ENCODE measurements at places on chromosomes 4 and X.

DNA sequence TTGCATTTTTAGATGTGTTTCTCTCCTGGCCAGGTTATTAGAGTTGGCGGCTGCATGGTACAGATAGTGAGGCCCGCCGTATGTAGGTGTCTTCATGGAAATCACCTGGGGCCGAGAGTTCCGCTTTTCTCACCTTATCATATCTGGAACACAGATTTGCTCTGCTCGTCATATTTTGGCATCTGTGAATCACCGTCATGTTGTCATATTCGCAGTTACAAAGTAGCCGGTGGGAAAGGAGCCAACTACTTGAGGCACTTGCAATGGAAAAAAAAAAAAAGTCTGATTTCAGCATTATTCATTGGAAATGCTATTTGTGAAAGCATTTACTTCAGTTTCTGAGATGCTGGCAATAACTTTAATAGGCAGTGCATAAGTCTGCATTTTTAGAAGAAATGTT is 1715.2 kb upstream of the TENM3 start:
- no peak for DNase-seq

DNA sequence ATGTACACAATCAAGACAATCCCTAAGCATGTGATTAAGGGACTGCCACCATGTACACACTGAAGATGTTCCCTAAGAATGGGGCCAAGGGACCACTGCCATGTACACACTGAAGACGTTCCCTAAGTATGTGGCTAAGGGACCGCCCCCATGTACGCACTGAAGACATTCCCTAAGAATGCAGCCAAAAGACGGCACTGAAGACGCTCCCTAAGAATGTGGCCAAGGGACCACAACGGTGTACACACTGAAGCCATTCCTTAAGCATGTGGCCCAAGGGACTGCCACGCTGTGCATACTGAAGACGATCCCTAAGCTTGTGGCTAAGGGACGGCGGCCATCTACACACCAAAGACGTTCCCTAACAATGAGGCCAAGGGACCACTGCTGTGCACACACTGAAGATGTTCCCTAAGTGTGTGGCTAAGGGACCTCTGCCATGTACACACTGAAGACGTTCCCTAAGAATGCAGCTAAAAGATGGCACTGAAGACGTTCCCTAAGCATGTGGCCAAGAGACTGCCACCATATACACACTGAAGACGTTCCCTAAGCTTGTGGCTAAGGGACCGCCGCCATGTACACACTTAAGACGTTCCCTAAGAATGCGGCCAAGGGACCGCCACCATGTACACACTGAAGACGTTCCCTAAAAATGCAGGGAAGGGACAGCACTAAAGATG is 26.4 kb downstream of the DHRSX start:
- DNase-seq: no peak

DNA sequence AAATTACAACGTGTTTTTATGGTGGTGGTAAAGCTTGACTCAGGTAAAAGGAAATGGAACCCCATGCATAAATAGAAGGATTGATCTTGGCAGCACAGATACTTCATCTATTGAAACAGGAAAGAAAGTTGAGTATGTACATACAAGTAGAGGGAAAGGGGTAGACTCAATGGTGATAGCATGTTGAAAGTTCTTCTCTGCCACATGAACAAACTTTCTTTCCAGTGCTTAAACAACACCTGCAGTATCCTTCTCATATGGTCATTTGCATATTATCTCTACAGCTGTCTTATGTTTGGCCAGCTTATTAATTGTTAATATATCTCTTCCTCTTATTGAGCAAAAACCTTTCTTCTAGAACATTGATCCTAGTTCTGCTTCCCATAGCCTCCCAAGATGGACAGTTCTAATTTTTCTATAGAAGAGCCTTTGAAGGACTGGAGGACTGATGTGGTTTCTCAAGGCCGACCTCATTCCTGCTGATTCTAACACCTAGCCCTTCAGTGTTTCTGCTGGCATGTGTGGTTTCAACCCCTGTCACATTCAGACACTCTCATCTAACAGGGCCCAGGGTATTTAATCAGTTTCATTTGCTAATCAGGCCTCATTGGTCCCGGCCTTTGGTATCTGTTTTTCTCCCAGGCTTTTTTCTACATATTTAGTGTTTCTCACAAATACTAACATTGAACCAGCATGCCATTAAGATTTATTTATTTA is 108.1 kb upstream of the SPRY1 start:
- DNase-seq: no peak

GRCh38 chr4:168859888-168860694 is 150.0 kb downstream of the CBR4 start:
- no peak for DNase-seq

- DNase-seq: no peak
Measured at GRCh38 chr4:95610061-95610569, 61.3 kb upstream of the UNC5C start.

DNA sequence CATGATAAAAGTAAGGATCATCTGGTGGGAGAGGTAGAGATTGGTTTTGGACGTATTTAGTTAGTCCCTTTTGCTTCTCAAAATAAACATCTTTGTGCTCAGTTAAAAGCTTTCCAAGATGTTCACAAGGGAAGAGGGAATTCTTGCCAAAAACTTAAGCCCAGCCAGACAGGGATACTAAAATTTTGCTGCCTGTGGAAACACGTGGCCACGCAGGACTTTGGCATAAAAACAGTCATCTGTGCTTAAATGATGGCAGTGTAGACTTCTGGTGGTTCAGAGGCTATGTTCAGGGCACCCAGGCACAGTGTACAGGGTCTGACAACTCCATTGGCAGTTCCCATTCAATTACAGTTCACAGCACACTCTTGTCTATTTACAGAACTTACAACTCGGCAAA is 93.2 kb upstream of the JADE1 start:
- no peak for DNase-seq

DNA sequence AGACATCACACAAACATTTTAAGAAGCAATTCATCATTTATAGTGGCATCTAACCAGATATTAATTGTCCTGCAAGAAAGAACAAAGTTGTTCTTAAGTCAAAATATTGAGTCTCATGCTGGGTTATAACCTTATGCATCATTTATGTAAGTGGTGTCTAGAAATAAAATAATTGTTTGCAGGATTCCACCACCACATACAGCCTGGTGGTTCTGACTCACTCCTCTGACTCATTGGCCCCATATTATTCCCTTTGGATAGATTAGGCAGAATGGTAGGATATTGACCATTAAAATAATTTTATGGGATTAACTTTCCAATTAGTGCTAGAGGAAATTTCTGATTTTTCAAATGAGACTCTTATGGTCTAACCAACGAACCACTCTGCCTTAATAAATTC is 384.5 kb downstream of the GRXCR1 start:
- DNase-seq: no peak

GRCh38 chrX:138771047-138771446 is 59.5 kb upstream of the FGF13 start:
- DNase-seq: no peak

GRCh38 chr4:20883231-20883630 is 183.0 kb downstream of the PACRGL start:
- no peak for DNase-seq

- DNase-seq: no peak
Measured at GRCh38 chr4:150329373-150329772, 251.1 kb downstream of the DCLK2 start.

DNA sequence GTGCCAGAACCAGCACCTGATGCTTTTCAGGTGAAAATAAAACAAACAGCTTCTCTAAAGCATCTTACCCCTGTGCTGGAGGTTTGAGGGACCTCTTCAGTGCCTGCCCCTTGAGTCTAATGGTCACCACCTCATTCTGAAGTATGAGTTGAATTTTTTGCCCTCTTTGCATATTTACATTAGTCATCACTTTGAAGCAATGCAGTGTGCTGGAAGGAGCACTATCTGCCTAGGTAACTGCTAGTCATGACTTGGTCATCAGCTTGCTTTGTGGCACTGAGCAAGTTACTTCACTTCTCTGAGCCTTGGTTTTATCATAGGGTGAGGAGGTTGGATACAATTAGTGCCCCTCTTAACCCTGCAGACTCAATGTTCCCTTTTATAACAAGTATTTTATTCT is 44.9 kb downstream of the SPATA18 start:
- no peak for DNase-seq

DNA sequence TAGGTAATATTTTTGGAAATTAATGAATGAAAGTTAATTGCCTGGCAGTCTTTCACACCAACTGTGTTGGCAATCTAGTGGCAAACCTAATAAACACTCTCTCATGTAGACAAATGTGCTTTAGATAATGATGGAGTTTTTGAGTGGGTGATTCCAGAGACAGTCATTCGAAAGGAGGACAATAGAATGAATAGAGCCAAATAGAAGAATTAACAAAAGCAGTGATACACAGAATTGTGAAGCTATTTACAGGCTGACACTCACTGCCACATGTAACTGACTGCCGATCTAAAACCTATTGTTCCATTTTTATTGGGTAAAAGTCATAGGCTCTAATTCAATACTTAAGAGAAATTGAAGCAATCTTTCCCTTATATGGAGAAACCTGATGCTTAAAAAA is 338.5 kb downstream of the PCDH7 start:
- DNase-seq: no peak

DNA sequence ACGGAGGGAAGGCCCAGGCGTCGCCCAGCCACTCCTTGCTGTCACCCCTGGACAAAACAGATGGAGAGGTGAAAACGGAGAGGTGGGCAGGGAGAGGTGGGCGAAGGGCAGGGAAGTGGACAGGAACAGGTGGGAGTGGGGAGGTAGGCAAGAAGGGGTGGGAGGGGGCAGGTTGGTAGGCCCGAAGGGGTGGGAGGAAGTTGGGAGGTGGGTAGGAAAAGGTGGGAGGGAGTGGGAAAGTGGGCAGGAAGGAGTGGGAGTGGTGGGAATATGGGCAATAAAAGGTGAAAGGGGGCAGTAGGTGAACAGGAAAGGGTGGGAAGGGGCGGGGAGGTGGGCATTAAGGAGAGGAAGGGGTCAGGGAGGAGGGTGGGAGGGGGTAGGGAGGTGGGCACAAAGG is 9.0 kb upstream of the MAGEC1 start:
- no peak for DNase-seq

- DNase-seq: no peak
Measured at GRCh38 chr4:71355971-71356370, 17.2 kb downstream of the SLC4A4 start.

DNA sequence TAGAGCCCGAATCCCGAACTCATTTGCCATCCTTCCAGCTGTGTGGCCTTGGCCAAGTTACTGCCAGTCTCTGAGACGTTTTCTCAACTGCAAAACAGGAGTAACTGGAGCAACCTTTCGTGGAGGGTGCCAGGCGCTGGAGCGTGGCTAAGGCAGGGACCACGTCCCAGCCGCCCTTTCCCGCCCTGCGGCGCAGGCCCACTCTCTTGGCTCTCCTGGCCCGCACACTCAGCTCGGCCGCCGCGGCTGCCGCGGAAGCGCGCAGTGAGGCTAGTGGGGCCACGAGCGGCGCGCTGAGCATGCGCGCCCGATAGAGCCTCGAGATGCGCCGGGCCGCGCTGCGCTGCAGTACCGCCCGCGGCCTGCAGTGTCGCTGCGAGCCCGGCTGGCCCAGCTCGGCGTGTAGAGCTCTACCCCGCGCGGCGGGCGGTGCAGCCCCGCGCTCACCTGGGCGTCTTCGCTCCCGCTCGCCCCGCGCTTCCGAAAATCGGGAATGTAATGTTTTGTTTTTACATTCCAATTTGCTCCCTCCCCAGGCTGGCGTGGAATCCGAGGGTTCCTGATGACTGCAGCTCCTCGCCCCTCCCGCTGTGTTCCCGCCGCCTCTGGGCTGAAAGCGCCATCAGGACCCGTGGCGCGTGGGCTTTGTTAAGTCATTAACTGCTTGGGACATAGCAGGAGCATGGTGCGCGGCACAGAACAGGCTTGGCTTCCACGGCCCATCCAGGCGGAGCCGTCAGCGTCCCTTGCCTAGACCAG is 4.0 kb upstream of the ZNF518B start:
- peak; percentile 17 for DNase-seq

- no peak for DNase-seq
Measured at GRCh38 chr4:139589336-139590018, 33.5 kb upstream of the SETD7 start.

GRCh38 chrX:80432863-80433262 is 12.6 kb downstream of the TENT5D start:
- no peak for DNase-seq

DNA sequence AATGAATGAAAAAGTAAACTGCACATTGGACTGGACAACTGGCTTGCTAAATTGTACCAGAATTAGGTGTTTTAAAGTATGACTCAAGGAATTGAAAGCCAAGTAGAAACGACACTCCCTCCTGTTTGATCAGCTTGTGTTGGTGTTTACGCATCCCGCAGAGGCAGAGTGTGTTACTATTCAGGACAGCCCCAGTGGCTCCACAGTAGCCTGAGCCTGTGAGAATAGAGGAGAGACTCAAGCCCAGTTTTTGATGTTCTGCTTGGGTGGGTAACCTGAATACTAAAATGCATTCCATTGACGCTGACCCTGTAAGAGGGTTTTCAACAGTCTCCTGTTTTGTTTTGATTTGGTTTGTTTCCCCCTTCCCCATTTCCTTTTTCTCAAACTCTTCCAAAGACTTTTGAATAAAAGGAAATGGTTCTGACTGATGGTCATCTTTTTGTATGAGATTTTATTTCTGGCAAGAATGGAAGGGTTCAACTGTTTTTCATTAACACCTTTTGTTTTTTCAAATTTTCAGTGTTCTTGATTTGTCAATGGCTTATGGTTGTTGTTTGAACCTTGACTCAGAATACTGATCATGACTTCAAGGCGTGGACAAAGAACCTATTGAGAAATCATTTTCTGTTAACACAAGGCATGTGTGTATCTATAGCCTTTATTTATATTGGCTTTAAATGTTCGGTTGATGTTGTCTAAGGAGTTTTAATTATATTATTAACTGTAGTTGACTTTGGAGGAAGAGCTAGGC is 10.2 kb downstream of the ADGRL3 start:
- DNase-seq: no peak

- no peak for DNase-seq
Measured at GRCh38 chrX:96449896-96450295, 234.7 kb upstream of the DIAPH2 start.

- DNase-seq: no peak
Measured at GRCh38 chr4:148962539-148963290, 520.5 kb upstream of the NR3C2 start.

DNA sequence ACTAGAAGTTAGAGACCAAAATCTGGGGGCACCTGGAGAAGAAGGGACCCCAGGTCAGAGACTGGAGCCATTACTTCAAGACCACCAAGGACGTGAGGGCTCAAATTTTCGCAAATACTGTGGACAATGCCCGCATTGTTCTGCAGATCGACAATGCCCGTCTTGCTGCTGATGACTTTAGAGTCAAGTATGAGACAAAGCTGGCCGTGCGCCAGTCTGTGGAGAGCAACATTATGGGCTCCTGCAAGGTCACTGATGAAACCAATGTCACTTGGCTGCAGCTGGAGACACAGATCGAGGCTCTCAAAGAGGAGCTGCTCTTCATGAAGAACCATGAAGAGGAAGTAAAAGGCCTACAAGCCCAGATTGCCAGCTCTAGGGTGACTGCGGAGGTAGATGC is 101.2 kb downstream of the NCAPG start:
- DNase-seq: no peak

- DNase-seq: no peak
Measured at GRCh38 chrX:151875270-151876026, 37.2 kb upstream of the MAGEA4 start.

Data from activated CD8-positive, alpha-beta memory T cell treated with anti-CD3 and anti-CD28 coated beads for 1 hour (primary cell).